NCI-H1694 (cell line): ENCODE measurements at places on chromosomes 2 and 18.

DNA sequence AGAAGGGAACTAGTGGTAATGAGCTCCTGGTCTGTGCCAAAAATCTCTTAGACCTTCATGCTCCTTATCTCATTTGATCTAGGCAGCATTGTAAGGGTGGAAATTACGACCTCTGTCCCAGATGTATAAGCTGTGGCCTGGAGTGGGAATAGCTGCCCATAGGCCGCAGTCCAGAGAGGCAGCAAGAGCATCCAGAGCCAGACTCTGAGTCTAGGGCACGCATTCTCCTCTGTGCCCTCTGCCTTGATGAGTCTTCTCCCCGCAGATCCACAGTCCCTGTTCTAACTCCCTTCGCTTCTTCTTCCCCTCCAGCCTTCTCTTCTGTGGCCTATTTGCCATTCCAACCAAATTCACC is 304.6 kb downstream of the MYCN start:
- DNase-seq, result no peak

DNA sequence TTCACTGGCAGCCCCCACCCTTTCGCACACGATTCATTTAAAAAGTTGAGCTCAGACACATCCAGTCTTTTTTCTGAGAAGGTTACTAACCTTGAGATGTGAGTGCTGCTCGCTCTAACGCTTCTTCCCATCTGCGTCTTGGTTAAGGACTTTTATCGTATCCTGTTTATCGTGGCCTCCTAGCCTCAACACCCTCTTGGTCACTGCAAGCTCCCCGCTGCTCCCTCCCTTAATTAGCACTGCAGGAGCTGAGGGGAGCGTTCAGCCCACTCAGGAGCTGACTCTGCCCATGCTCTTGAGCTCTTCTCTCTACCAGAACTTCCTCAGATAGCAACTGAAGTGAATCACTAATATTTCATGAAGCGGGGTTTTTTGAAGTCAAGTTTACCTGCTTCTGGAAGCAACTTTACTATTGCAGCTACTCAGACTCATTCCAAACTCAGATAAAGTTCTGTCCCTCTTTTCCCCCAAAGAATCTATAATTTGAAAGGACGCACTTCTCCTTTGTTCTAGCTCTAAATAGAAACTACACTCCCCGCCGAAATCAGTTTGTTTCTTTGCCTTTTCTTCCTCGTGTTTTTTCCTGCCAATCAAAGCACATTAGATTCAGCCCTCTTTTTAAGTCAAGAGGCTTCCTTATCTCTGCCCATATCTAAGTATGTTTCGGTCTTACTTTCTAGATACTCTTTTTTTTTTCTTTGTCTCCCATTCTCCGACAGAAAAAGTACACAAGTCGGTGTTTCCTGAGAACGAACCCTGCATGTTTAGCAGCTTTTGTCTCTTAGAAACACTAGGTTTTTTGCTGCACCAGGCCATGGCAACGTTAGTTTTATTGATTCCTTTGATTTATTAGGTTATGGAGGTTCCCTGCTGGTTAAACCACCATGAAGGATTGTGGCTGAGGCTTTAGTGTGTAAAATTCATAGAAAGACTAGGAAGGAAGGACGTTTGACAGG is 9.3 kb upstream of the CD226 start:
- no peak for DNase-seq

DNA sequence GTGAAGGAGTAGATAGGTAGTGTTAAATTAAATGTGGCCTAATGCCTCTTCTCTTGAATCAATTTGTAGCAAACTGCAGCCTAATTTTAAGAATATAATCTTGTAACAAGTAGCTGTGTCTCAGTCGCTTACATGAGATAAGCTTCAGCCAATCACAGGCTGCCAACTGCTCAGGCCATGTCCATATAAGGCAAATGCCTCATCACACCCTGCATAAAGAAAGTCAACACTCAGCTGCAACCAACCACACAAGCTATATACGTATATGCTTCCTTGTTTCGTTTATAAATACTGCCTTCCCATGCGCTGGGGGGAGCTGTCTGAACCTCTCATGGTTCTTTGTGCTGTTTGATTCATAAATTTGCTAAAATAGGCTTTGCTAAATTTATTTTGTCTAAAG is 476.3 kb downstream of the TRIB2 start:
- no peak for DNase-seq

DNA sequence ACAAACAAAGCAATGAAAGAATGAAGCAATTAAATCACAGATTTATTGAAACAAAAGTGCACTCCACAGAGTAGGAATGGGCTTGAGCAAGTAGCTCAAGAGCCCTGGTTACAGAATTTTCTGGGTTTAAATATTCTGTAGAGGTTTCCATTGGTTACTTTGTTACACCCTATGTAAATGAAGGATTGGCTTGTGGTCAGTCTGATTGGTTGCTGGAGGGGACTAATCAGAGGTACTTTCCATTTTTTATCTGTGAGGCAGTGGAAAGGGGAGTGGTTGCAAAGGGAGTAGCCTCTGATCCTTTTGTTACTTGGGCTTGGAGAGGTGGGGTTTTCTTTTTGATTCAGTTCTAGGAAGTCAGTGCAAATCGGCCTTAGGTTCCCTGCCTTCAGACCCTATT is 253.3 kb downstream of the ARL6IP6 start:
- DNase-seq, result no peak
